Right atrium auricular region (tissue), 2 donors: ENCODE measurements at places on chromosomes 3 and 15. TPM values are rescaled to one million over a fixed set of nuclear protein-coding genes. Genes with fewer than 3 reads are reported as not detected.

- no peaks in the 10 kb centered on the region for H3K27me3 ChIP-seq
- H3K4me3 ChIP-seq: no peak overlapping the region
- H3K27ac ChIP-seq: peak overlapping the region; percentile 46
- H3K4me1 ChIP-seq: peaks cover 48% of the 10 kb centered on the region
- no peaks in the 10 kb centered on the region for H3K36me3 ChIP-seq
Observed at GRCh38 chr3:101940521-101941317, 91.4 kb downstream of the NFKBIZ start.

GRCh38 chr3:14691719-14692118 lies 16.8 kb downstream of the C3orf20 start:
- no peak overlapping the region for H3K27ac ChIP-seq
- DNase-seq: no peak
- H3K4me3 ChIP-seq: no peak overlapping the region
- H3K36me3 ChIP-seq: no peaks in the 10 kb centered on the region
- H3K27me3 ChIP-seq: no peaks in the 10 kb centered on the region
- H3K4me1 ChIP-seq: no peaks in the 10 kb centered on the region

- DNase-seq: no peak
- H3K4me3 ChIP-seq: no peak overlapping the region
- H3K4me1 ChIP-seq: no peaks in the 10 kb centered on the region
Observed at GRCh38 chr3:73846951-73847350, 222.2 kb upstream of the PDZRN3 start.

GRCh38 chr15:67190813-67191212 lies 63.6 kb downstream of the AAGAB start:
- no peak for DNase-seq
- no peaks in the 10 kb centered on the region for H3K27me3 ChIP-seq
- H3K4me1 ChIP-seq: no peaks in the 10 kb centered on the region
- peak overlapping the region; percentile 91 for H3K27ac ChIP-seq
- peaks cover 38% of the 10 kb centered on the region for H3K36me3 ChIP-seq
- no peak overlapping the region for H3K4me3 ChIP-seq

GRCh38 chr3:14487821-14488220 lies 52.3 kb downstream of the GRIP2 start:
- no peaks in the 10 kb centered on the region for H3K27me3 ChIP-seq
- no peak overlapping the region for H3K27ac ChIP-seq
- H3K36me3 ChIP-seq: peaks cover 11% of the 10 kb centered on the region

DNA sequence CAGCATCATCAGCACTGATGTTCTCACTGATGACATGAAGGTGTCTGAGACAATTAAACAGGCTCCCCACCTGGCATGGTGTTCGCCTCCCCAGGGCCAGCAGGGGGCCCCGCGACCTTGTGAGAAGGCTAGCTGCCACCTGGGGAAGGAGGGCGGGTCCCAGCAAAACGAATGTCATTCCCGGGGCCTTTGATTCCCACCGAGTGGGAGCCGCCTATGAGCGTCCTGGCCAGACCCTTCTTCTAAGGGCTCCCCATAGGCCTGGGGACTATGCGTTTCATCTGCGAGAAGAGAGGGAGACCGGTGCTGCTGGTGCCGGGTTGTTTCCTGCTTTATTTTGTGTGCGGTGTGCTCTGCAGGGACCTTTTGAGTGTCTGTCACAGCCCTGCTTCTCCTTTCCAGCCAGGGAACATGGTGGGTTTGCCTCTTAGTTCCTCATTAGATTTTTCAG lies 20.5 kb upstream of the MINDY4B start:
- DNase-seq: no peak
- no peak overlapping the region for H3K4me3 ChIP-seq
- no peak overlapping the region for H3K27ac ChIP-seq
- H3K36me3 ChIP-seq: no peaks in the 10 kb centered on the region
- no peaks in the 10 kb centered on the region for H3K27me3 ChIP-seq

GRCh38 chr3:122415104-122415744 lies 638 bp downstream of the WDR5B start:
- peak overlapping the region; percentile 68 for H3K4me3 ChIP-seq
- DNase-seq: no peak
- H3K4me1 ChIP-seq: no peaks in the 10 kb centered on the region
- H3K36me3 ChIP-seq: peaks cover 13% of the 10 kb centered on the region

DNA sequence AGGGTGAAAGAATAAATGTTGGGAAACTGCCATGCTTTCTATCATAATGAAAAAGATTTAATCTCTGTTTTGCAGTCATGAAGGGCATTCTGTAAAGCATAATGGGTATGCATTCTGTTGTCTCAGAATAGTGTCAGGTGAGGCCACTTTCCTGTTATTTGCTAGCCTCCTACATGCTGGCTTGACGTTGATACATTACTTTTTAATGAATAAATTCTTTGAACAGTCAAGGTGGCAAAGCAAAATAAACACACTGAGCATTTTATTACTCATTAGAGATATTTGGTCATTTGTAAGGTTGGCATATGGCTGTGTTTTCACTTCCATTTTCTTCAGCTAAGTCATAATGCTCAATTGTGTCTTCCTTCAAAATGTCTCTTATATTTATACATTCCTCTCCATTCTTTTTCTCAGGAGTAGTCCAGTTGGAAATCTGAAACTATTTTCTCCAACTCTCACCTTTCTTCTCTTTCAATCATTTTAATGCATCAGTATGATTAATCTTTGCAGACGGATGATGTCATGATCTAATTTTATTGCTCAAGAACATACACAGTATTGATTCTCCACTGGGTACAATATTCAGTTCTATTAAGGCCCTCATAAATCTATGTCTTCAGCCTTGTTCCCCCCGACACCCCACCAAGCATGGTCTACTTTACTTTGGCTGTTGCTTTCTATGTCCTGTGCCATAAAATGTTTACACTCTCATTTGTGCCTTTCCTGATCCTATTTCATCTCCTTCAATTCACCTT lies 290.7 kb downstream of the GBE1 start:
- H3K4me1 ChIP-seq: no peaks in the 10 kb centered on the region
- no peak overlapping the region for H3K27ac ChIP-seq
- no peak for DNase-seq
- no peaks in the 10 kb centered on the region for H3K36me3 ChIP-seq
- no peaks in the 10 kb centered on the region for H3K27me3 ChIP-seq

DNA sequence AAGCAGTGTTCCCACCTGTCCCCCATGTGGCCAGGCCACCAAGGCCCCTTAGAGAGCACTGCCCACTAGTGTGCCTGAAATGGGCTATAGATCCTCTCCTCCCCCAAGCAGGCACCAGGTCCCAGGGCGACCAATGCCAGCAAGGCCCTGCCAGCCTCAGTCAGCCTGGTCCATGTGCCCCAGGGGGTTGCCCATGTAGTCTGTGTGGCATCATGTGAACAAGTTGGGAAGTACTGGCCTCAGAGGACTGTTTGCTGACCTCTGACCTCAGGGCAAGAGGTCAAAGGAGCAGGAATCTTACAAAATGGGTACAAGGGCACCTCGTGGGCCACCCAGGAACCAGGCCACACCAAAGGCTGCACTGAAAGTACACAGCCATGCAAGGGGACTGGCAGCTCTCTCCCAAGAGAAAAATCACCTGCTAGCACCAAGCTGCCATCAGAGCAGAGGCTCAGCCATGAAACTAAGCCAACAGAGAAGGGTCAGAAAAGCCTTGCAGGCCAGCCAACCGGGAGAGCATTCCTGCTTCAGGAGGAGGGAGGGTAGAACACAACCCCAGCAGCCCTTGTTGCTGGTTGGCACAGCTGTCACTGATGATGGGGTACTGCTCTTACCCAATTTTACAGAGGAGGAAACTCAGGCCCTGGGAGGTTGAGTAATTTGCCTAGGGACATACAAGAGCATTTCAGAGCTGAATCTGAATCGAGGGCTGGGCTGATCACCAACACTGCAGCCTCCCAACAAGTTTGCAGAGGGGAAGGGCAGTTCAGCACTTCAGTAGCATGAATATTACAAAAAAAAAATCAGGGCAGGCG lies 5.2 kb upstream of the FURIN start:
- H3K27ac ChIP-seq: peak overlapping the region; percentile 39
- H3K4me3 ChIP-seq: no peak overlapping the region
- peak; percentile 73 for DNase-seq
- no peaks in the 10 kb centered on the region for H3K27me3 ChIP-seq

DNA sequence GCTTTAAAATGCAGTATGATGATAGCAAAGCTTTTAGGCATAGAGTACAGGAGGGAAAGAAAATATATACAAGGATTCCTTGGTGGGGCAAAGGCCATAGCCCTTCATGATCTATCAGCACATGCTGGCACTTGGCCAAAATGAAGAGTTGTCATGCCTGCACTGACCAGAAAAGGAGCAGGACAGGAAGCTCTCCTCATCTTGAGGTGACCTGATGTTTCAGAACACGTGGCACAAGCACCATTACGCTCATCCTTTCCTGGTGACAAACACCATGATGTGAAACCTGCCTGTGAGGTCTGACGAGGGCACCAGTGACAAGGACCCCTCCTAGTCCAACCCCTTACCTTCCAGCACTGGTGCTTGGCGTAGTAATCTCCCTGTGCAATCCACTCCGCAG lies 77.9 kb upstream of the DCLK3 start:
- no peak overlapping the region for H3K27ac ChIP-seq
- peaks cover 58% of the 10 kb centered on the region for H3K36me3 ChIP-seq
- H3K4me1 ChIP-seq: no peaks in the 10 kb centered on the region
- H3K27me3 ChIP-seq: no peaks in the 10 kb centered on the region
- no peak overlapping the region for H3K4me3 ChIP-seq
- DNase-seq: no peak

DNA sequence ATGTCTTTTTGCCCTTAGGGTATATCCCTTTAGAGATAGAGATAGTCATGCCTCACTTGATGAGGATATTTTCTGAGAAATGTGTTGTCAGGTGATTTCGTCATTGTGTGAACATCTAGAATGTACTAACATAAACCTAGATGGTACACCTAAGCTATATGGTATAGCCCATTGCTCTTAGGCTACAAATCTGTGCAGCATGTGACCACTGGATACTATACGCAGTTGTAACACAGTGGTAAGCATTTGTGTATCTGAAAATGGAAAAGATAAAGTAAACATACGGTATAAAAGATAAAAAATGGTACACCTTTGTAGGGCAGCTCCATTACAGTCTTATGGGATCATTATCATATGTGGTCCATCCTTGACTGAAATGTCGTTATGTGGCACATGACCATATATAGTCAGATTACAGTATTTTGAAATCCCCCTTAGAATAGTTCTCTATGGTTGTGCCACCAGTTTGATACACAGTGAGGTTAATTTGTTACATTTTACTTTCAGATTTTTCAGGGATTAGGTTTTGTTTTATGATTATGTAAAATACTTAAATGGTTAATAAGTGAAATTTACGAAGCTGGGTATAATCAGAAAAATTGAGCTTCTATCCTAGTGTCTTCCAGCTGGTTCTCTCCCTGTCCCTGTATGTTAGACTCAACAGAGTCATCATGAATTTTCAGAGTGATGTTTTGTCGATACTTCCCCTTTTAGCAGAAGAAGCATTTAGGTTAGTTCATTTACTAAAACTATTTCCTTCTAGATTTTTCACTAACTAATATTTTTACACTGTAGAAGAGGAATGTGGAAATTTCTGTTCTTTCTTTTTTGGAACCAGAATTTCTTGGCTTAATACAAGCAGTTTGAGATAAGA lies 12.8 kb downstream of the SETD5 start:
- no peak overlapping the region for H3K27ac ChIP-seq
- H3K36me3 ChIP-seq: no peaks in the 10 kb centered on the region
- H3K4me3 ChIP-seq: no peak overlapping the region
- H3K27me3 ChIP-seq: no peaks in the 10 kb centered on the region
- DNase-seq: no peak

DNA sequence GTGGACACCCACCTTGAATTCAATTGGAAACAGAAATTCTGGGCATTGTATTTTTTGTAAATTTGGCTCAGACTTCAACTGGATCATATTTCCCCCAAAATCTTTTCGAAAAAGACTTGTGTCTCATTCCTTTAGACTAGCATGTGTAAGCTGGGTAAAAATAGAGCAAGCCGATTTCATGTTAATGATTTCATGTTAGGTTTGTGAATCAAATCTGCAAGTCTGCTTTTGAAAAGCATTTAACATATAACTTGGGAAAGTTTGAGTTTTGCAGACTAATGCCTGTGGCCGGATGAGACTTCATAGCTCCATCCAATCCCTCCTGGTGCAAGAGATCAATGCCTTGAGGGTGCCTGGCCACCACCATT lies 64.5 kb downstream of the FLNB start:
- no peaks in the 10 kb centered on the region for H3K36me3 ChIP-seq
- H3K27ac ChIP-seq: no peak overlapping the region
- DNase-seq: no peak
- H3K4me1 ChIP-seq: peaks cover 21% of the 10 kb centered on the region
- H3K4me3 ChIP-seq: no peak overlapping the region

GRCh38 chr15:77819048-77819850 lies 186.5 kb upstream of the LINGO1 start:
- H3K4me1 ChIP-seq: peaks cover 25% of the 10 kb centered on the region
- no peaks in the 10 kb centered on the region for H3K27me3 ChIP-seq
- H3K36me3 ChIP-seq: no peaks in the 10 kb centered on the region
- no peak for DNase-seq

DNA sequence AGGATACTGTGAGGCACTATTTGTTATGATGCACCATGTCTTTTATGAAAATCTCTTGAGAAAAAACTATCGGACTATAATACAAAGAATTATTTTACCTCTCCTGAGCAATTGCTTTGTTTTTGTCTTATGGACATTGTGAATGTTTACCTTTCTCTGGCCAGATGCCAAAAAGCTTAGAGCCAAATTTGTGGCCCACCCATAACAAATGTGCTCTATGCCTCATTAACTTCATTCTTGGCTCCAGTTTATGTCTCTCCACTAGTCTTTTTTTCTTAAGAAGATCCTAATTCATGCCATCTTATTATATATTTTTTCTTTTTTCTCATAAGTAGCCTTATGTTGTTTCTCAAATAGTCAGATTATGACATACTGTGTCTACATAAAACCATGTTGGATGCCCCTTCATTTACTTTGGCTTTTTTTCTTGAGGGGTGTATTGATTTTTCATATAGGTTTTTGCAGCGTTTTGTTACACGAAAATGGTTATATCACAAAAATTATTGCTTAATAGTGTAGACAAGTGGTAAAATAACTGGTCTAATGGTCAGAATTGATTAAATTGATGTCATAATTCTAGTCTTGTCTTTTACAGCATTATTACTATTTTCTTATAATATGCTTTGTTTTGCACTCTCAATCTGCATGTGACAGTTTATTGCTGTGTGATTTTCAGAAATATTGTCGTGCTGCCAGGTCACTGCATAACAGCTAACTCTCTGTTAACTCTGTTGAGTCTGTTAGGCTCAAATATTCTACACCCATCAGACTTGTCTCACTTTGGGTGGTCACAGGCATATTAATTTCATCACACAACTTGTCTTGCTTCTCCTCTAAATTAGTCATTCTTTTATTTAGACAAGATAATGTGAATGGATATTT lies 18.2 kb downstream of the SENP8 start:
- H3K36me3 ChIP-seq: no peaks in the 10 kb centered on the region
- no peaks in the 10 kb centered on the region for H3K27me3 ChIP-seq
- DNase-seq: no peak

XPC gene
- 18.3 TPM for total RNA-seq

VEPH1 gene
- total RNA-seq: 0.86 TPM

TP63 gene
- total RNA-seq: 0.30 TPM

OSTN gene
- total RNA-seq: not detected

MESP2 gene
- not detected for total RNA-seq

MEIS2 gene
- 24.3 TPM for total RNA-seq

GOLGA6L10 gene
- total RNA-seq: 0.33 TPM
